ENCODE measurements at places on chromosomes 13 and 19. TPM values are rescaled to one million over a fixed set of nuclear protein-coding genes. Genes with fewer than 3 reads are reported as not detected.

DNA sequence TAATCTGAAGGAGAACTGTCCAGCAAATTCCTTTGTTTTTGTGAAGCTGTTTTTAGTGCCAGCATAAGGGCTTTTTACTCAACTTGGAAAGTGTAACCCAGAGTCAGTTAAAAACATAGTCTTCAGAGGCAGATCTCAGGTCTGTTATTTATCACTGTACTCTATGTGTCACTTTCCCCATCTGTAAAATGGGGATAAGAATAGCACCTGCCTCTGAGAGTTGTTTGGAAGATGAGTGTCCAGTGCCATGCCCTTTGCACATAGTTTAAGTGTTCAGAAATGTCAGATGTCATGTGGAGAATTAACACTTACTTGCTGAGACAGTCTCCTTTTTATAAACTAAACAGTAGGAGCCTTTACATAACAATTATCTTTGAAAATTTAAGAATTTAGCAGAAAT is 27.9 kb downstream of the USPL1 start:
- DNase-seq, result no peak

DNA sequence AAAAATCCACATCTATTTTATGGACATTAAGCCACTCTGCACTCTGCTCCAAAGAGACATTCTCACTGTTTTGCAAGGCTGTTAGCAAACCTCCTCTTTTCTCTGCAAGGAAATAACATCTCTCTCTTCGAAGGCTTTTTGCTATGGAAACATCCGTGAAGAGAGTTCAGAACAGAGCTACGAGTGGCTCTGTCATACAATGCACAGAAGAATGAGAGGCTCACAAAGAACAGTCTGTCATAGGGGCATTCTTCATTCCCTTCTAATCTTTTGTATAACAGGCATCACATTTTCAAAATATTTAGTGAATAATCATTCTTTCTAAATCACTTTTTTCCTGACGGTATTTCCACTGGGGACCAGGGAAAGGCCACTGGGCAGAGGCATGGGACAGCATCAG is 346.1 kb downstream of the IRS2 start:
- no peak for DNase-seq

DNA sequence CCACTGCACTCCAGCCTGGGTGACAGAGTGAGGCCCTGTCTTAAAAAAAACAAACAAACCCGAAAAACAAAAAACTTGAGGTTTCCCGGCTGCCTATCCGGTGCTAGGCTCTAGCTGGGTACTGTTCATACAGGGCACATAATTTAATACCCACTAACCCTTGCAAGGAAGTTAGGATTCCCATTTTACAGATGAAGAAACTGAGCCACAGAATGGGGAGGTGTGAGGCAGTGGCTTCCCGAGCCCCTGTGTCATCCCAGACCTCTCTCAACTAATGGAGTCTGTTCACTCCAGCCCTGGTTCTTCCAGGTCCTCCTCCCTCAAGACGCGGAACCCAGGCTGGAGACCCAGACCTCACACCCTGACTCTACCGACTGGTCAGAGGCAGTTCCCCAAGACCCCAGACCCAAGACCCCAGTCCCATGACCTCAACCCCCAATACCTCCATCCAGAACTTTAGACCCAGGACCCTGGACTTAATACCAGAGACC is 576 bp downstream of the APBA3 start:
- DNase-seq, result no peak

- DNase-seq, result peak; percentile 93
Observed at GRCh38 chr13:75359266-75359665, 122.7 kb downstream of the TBC1D4 start.

Gene HIPK4
- not detected for total RNA-seq

DNA sequence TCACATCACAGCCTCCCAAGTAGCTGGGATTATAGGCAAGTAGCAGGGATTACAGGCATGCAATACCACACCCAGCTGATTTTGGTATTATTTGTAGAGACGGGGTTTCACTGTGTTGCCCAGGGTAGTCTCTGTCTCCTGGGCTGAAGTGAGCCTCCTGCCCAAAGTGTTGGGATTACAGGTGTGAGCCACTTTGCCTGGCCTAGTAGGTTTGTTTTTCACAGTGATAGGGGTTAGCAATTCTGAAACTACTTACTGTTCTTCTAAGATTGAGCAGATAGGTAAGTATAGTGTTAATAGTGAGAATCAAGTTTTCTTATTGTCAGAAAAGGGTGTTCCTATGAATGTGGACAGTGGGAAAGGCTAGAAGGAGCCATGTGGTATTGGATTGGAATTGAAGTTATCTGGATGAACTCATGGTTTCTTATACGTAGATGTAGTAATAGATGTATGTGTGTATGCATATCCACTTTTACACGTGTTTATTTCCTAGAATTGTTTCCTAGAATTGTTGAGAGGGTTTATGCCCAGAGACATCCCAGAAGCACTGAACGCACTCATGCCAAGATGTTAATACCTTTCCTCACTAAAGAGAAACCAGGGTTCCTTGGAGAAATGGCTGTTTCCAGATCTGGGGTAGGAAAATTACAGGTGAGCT is 49.1 kb downstream of the SAE1 start:
- no peak for DNase-seq

Gene PEG3
- total RNA-seq, result not detected

DNA sequence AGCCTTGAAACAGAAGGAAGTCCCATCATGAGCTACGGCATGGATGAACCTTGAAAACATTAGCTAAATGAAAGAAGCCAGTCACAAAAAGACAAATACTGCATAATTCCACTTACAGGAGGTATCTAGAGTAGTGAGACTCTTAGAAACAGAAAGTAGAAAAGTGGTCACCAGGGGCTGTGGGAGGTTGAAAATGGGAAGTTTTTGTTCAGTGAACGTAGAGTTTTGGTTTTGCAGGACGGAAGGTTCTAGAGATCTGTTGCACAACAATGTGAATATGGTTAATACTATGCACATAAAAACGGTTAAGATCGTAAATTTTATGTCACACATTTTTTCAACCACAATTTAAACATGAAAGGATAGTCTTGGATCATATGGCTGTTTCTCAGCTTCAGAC is 11.9 kb upstream of the SLC10A2 start:
- DNase-seq, result no peak

DNA sequence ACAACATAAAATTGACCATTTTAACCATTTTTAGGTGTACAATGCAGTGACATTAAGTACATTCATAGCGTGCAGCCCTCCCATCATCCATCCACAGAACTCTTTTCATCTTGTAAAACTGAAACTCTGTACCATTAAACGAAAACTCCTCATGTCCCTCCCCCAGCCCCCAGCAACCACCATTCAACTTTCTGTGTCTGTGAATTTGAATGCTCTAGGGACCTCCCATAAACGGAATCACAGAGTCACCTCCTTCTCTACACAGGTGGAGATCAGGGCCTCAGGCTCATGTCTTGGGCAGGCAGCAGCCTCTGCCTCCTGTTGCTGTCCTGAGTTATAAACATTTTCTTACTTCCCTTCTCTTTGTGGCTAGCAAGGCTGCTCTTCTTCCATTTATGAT is 7.3 kb upstream of the CCNE1 start:
- no peak for DNase-seq

Gene ACP7
- total RNA-seq, result not detected

Gene GADD45GIP1
- total RNA-seq, result 48.6 TPM

- DNase-seq, result no peak
Observed at GRCh38 chr13:99421271-99421670, 80.0 kb upstream of the TM9SF2 start.

DNA sequence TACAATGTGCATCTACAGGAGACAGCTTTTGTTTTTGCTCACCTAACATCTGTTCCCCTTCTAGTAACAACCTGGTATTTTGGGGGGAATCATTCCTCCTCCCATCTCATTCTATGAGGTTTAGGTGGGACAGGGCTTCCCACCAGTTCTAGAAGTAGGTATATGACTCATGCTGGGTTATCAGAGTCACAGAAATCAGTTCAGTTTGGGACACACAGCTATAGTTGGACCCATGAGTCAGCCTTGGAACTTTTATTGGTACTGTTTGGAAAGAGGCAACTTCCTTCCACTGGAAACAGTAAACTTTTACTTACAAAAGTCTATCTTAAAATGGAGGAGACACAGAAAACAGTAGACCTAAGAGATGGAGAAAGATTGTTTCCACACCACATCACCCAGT is 185.5 kb downstream of the DNAJC3 start:
- peak; percentile 15 for DNase-seq

- DNase-seq, result no peak
Observed at GRCh38 chr19:15268192-15268927, 36.1 kb upstream of the EPHX3 start.

Gene ERVK3-1
- total RNA-seq, result 27.9 TPM
